ENCODE measurements at places on chromosomes 7 and 10.

DNA sequence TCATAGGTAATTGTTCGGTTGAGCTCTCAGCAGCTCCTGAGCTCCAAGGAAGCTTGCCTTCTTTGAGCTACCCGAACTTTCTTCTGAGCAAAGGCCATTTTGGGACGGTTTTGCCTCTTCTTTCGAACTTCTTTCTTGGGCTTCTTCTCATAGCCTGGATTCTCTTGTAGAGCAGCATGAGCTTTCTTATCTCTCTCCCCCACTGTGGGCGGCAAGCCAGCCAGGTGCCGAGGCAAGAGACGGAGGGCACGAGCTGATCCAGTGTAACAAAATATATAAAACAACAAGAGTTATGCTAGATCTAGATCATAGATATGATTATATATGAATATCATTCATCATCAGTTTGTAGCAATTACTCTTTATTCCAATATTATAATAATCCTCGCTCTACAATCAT lies 16.5 kb upstream of the KNDC1 start:
- no peak for DNase-seq

DNA sequence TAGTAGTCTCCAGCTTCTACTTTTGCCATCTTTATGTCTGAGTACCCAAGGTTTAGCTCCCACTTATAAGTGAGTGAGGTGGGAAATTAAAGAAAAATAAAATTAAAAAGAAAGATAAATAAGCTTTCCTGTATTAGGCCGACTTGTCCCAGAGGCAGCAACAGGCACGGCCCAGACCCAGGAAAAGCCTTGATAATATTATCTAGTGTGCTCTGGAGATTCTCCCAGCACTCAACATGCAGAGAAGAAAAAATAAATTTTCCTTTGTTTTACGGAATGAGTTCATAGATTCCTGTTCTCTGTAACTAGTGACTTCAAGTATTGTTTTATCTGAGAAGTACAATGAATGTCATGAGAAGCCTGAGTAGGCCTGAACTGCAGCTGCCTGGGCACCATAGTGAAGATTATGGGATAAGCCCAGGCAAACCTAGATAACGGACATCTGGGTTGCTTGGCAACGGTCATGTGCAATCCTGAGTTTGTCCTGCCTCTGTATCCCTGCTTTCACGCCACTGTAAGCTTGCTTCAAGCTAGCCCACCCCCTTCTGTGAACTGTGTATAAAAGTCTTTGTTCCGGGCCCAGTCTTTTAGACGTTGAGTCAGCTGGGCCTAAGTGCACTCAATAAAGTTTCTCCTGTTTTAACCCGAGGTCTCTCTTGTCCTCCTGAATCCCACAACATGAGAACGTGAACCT lies 6.4 kb downstream of the ATE1 start:
- no peak for DNase-seq

- no peak for DNase-seq
Observed at GRCh38 chr10:13053794-13054462, 46.0 kb upstream of the OPTN start.

GRCh38 chr7:154861589-154861988 lies 141.3 kb downstream of the PAXIP1 start:
- DNase-seq: no peak

DNA sequence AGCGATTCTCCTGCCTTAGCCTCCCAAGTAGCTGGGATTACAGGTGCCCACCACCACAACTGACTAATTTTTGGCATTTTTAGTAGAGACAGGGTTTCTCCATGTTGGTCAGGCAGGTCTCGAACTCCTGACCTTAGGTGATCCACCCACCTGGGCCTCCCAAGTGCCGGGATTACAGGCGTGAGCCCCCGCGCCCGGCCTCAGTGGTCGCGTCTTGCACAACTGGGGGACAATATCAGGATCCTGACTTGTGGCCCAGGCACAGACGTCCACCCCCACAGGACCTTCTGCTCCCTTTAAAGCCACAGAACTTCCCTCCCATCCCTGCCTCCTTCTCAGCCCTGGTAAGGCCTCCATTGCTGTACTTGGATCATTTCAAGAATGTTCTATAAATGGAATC lies 16.8 kb upstream of the LARP4B start:
- no peak for DNase-seq

DNA sequence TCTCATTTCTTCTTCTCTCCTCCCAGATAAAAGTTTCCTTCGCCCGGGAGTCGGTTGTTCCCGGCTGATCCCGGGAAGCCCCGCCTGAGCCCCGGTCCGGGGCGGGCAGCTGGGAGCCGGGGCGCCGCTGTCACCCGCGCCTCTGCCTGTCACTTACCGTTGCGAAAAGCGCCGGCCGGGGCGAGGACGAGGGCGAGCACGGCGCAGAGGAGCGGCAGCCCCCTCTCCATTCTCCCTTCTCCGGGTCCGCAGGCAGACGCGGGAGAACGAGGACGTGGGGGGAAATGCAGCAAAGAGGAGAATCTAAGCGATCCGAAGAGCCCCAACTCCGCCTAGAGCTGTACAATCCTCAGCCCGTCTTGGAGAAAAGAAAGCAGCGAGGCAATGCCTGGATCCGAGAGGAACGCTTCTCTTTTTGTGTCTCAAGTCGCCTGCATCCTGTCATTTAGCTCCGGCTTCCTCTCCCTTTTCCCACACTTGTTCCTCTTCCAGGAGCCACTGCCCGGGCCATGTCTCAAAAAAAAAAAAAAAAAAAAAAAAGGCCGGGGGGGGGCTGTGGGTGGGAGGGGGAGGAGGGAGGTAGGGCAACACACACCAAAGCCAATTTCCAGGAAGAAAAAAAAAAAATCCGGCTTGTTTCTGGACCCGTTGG lies at the start of gene NRP1:
TSS of gene NRP1 (minus strand) at position 515 of the 652 bp plus-strand sequence. CDS start at position 230, 285 bp downstream.
- DNase-seq: no peak

GRCh38 chr7:32937344-32938174 lies 19.7 kb upstream of the FKBP9 start:
- no peak for DNase-seq

DNA sequence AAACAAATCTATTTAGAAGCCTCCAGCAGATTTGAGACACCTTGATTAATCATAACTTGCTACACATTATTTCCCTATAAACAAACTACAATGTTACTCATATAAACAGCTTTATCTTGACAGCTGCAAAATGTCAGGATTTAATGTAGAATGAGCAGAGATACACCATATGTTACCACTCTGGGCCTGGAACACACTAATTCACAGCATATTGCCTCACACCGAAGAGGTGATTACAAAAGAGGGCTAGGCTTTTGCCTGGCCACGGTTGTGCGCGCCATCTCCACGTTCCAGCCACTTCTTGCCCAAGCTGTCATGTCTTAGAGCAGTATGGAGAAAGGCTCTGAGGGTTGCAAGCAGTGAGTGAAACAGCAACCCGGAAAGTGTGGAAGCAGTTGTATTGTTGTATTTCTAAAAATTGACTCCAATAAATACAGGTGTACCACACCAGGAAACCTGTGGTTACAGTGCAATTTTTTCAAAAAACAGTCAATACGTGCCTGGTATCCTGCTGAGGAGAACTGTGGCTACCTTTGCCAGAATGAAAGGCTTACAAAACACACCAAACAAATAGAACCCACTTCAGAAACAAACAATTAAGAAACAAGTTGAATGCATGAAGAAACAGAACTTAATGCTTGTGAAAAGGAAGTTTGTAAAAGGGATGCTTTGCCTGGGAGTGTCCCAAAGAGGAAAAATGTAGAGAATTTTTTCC lies 498.1 kb downstream of the PLXNA4 start:
- DNase-seq: no peak

DNA sequence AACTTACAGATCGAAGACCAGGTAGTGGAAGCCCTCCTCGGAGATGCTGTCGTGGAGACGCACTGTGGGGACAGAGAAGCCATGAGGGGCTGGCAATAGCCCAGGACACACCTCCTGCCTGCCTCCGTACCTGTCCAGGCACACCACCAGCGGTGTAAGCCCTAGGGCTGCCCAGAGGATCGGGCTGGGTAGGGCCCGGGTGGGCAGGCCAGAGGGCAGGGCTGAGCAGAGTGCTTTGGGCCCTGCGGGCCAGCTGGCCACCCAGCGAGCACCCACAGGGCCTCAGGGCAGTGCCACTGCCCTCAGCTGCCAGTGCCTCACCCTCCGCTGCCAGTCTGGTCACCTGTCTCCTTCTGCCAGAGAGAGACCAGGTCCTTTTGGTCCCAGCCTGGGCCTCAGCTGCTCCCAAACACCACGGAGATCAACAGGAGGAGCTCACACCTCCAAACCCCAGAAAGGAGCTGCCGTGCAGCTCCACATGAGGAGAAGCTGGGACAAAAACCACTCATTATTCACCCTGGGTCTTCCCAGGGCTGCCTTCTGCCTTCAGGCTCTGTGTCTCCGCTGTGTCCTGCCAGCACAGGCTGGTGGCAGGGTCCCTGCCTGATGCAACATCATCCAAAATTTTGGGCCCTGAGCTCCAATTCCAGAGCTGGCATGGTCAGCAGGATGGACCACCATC lies 58.2 kb downstream of the YKT6 start:
- DNase-seq: no peak

- DNase-seq: no peak
Observed at GRCh38 chr10:128971374-128972035, 495.5 kb upstream of the MGMT start.

All from Right ventricle myocardium inferior (tissue), 1 donor.